Activated CD4-positive, alpha-beta T cell treated with anti-CD3 and anti-CD28 coated beads for 36 hours (primary cell): ENCODE measurements at places on chromosomes 3 and 15. TPM values are rescaled to one million over a fixed set of nuclear protein-coding genes. Genes with fewer than 3 reads are reported as not detected.

Gene P2RY1
- total RNA-seq = 1.8 TPM

Gene SUSD5
- not detected for total RNA-seq

Gene FEZF2
- not detected for total RNA-seq

Gene FAM3D
- total RNA-seq = not detected

Gene DNAH12
- total RNA-seq = not detected

Gene ESYT3
- total RNA-seq = 0.37 TPM

Gene PAK6
- 0.30 TPM for total RNA-seq

Gene HGD
- 0.58 TPM for total RNA-seq

Gene ELL3
- 3.6 TPM for total RNA-seq

Gene AGTR1
- not detected for total RNA-seq

Gene MST1
- 9.7 TPM for total RNA-seq

Gene SLC28A1
- not detected for total RNA-seq

Gene TRPM1
- total RNA-seq = not detected

DNA sequence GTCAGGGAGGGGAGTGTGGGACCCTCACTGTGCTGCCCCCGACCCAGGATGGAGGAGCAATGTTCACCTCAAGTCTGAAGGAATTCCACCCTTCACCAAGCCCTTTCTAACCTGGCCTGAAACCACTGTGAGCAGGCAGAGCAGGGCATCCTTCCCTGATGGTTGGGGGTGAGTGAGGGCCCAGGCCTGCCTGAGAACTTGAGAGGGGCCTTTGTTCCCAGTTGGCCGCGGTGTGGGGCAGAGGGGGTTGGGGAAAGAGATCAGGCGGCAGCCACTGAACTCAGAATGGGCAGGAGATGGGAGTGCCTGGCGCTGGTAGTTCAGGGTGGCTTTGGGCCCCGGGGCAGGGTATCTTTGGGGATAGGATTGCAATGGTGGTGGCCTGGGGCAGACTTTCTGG lies 103.5 kb upstream of the RPL32 start:
- no peak for DNase-seq

- DNase-seq = no peak
Measured at GRCh38 chr3:71649757-71650156, 66.2 kb upstream of the FOXP1 start.

GRCh38 chr3:178494386-178494785 lies 41.9 kb upstream of the KCNMB2 start:
- DNase-seq = no peak

- no peak for DNase-seq
Measured at GRCh38 chr15:63601704-63602185, 4.6 kb downstream of the FBXL22 start.

GRCh38 chr3:81463781-81464180 lies 297.7 kb downstream of the GBE1 start:
- no peak for DNase-seq

DNA sequence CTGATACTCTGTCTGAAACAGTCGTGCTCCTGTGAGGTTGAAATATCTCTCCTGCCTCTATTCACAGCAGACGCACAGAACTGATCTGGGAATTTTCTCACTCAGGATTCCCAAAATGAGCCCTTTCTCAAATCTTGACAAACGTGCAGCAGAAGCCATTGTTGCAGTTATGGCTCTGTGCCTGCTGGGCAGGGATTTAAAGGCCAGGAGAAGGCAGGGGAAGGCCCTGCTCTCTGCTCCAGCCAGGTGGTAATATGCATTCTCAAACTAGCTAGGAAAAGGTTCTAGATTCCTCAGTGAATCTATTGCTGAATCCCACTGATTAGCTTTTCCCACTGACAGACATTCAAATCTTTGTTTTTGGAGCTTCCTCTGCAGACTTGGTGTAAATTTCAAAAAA lies 2.2 kb downstream of the MINAR1 start:
- no peak for DNase-seq

DNA sequence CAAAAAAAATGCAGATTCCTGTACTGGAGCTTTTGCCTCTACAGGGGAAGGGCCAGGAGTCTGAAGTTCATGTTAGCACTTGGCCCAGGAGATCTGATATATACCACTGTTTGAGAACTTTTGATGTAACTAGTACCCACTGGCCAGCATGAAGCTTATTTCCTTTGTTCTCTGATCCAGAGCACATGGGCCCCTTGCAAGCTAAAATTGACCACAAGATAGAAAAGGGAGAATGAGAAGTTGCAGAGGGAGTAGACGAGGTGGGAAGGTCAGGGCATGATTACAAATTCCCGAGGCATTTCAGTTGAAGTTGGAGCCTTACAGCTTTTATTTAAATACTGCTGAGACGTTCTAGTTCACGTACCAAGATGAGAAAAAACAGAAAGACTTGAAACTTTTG lies 28.2 kb downstream of the TGM4 start:
- DNase-seq = no peak

GRCh38 chr3:56700151-56700550 lies 17.1 kb upstream of the TASOR start:
- no peak for DNase-seq

DNA sequence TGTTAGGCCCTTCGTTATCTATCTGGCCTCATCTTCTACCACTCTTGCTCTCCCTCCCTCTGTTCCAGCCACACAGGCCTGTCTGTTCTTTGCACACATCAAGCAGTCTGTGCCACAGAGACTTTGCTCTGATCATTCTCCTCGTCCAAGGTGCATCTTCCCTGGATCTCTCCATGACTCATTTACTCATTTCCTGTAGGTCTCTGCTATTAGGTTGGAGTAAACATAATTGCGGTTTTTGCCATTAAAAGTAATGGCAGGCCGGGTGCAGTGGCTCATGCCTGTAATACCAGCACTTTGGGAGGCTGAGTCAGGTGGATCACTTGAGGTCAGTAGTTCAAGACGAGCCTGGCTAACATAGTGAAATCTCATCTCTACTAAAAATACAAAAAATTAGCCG lies 9.5 kb upstream of the C3orf49 start:
- DNase-seq = no peak

GRCh38 chr15:57562196-57562769 lies 29.4 kb upstream of the MYZAP start:
- peak; percentile 9 for DNase-seq

DNA sequence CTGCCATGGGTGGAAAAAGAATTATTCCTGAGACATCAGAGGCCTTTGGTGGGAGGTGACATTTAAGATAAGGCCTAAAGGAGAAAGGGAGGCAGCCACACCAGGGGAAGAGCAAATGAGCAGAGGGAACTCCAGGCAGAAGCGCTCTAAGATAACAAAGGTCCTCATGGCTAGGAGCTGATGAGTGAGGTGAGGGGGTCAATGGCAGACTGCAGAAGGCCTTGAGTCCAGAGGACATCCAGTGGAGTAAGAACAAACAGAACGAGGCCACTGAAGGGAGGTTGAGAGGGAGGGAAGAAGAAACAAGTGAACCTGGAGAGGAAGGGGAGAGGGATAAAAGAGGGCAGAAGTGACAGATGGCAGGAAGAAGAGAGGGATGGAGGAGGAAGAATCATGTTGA lies 97.3 kb downstream of the CTNNB1 start:
- DNase-seq = no peak

GRCh38 chr15:82132742-82133141 lies 86.9 kb upstream of the MEX3B start:
- DNase-seq = no peak

- peak; percentile 84 for DNase-seq
Measured at GRCh38 chr15:68817304-68818065, 3.2 kb downstream of the ANP32A start.

DNA sequence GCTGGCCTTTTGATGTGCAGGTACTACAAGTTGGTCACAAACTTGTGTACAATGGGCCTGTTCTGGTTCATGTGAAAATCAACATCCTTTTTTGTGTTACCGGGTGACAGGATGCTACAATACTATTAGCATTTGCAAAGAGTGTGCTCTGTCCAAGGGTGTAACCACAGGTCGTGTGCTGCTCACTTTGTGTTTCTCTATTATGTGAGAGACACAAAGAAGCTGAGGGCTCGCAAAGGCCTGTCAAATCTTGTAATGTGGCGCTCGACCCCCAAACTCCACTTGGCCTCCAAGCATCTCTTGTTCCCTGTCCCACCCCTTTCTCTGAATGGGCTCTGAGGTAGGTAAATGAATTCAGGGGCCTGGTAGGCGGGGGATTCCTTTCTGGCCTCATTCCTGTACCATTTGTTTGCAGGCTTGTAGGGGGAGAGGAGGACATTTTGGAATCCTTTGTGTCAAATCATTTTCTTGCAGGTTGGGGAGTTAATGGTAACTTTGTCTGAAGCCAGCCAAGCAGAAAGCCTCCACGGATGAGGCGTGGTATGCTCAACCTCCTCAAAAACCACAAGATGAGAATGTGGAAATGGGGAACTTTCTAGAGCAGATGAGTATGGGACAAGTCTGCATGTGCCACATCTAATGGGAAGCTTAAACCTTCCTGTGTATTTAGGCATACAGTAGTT lies 109.1 kb downstream of the OPA1 start:
- DNase-seq = no peak

GRCh38 chr3:8327739-8328138 lies 173.9 kb upstream of the LMCD1 start:
- no peak for DNase-seq

GRCh38 chr3:122357828-122358702 lies 25.0 kb downstream of the MIX23 start:
- DNase-seq = no peak

DNA sequence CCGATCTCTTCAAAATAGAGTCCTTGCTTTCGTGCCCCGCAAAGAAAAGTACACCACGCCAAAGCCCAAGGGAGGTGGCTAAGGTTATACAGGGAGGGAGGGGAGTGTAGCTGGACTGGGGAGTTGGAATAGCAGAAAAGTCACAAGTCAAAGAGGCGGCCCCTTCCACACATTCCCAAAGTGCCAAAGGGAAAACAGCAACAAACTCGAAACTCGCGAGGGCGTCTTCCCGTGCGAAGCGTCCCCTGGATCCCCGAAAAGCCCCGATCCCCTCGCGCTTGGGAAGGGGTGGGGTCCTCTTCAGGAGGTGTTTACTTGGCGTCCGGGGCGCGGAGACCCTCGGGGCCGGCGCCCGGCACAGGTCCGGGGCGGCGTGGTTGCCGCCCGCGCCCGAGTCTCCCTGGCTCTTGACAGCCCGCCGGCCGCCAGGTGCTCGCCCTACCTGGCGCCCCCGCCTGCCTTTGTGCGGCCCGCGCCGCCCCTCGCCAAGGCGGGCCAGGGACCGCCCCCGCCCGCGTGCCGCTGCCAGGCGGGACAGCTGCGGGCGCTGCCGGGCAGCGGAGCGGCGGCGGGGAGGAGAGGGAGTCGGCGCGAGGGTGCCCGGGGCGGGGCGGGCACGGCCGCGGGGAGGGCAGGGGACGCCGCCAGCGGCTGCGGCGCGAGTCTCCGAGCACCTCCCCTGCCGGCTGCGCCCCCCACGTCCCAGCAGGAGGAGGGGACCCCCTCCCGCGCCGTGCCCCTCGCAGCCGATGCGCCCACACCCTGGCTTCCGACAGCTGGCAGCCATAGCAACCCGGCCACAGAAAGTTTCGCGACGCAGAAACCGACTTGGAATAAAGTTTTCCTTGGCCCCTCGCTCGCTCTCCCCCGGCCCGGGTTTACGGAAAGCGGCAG lies 966 bp downstream of the MYO1E start:
- peak; percentile 31 for DNase-seq
